Germinal center (tissue), 1 donor: ENCODE measurements at places on chromosomes 5 and 9.

- DNase-seq, result no peak
These were observed 356.1 kb upstream of the KIF2A start for GRCh38 chr5:61949679-61950435.

DNA sequence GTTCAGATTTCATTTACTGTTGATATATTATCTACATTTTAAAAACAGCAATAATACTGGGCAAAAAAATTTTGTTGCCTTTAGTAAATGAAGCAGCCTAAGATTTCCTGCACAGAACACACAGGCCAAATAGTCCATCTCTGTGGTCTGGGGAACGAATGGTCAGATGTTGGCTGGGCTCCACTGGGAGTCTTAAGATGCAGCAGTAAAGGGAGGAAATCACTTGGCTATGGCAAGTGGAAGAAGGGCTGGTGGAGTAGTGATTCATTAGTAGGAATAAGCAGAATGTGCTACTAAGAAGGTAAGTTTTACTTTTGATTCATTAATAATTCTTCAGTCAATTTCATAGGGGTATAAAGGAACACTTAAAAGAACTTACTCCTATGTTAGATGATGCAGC, 91.1 kb upstream of the ARRDC3 start:
- DNase-seq, result no peak

DNA sequence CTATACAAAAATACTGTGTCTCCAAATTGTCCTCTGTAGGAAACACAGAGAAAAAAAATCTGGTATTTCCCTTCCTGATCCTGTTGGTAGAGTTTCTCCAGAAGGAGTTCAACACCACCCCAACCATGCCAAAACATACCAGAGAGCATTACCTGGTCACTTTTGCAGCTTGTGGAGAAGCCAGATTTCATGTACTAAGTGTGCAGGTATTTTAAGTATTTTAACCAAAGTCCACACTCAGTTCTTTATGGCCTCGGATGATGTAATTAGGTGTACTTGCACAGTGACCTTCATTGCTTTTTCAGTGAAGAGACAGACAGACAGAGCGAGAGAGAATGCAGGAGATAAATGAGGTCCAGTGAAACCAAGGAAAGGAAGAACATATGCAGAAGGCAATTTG, 2046.8 kb upstream of the CDH9 start:
- no peak for DNase-seq

GRCh38 chr5:16413166-16413860, 52.3 kb downstream of the ZNF622 start:
- no peak for DNase-seq

- DNase-seq, result no peak
These were observed 128.8 kb upstream of the FBXL7 start for GRCh38 chr5:15371184-15371583.

- no peak for DNase-seq
These were observed 5.4 kb upstream of the HEMGN start for GRCh38 chr9:97943308-97943855.

DNA sequence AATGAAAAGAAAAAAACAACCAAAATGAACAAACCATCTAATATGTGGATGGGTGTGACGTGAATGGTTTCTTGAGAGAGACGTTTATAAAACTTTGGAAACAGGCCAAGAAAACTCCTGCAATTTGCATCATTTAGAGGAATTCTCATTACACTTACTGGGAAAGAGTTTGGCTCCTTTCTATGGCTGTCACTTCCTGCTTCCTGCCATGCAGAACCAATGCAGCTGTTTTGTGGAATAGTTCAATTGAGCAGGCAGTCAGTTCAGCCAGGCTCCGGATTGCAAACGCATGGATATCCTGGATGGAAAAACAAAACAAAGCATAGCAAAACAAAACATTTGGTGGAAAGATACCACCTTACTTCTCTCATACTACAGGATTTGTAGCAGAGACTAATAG, 36.6 kb downstream of the FAM114A2 start:
- no peak for DNase-seq

GRCh38 chr5:141781910-141782309, 96.3 kb downstream of the PCDH1 start:
- DNase-seq, result no peak

DNA sequence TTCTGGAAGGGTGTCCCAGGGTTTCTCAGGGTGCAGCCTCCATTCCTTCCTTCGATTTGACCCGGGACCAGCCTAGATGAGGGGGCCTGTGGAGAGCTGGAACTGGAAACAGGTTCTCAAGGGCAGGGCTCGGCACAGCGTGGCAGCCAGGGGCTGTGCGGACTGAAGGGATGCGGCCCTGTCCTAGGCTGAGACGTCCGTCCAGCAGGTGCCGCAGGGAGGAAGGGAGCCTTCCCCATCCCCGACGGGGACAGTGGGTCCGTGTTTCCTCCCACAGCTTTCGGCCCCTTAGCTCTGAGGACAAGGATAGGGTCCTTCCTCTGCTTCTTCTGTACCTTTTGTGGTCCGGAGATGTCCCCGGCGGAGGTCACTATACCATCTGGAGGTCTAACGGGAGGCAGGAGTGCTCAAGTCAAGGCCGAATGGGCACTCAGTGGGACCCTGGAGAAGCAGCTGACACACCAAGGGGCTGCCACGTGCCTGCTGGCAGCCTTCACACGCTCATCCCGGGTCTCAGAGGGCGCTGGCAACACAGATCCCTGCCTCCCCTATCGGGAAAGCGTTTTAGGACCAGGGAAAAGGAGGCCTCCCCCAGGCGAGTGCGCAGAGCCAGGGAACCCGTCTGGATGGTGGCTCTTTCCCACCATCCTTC, 49.9 kb downstream of the USP20 start:
- no peak for DNase-seq

- DNase-seq, result no peak
These were observed 59.3 kb downstream of the DIAPH1 start for GRCh38 chr5:141559461-141559860.

- DNase-seq, result peak; percentile 10
These were observed 25.3 kb downstream of the AP3B1 start for GRCh38 chr5:78269088-78269703.
